ENCODE measurements at places on chromosomes 2 and 18. TPM values are rescaled to one million over a fixed set of nuclear protein-coding genes. Genes with fewer than 3 reads are reported as not detected.

- no peak for DNase-seq
Observed at GRCh38 chr18:56003009-56003719, 415.2 kb upstream of the TCF4 start.

DNA sequence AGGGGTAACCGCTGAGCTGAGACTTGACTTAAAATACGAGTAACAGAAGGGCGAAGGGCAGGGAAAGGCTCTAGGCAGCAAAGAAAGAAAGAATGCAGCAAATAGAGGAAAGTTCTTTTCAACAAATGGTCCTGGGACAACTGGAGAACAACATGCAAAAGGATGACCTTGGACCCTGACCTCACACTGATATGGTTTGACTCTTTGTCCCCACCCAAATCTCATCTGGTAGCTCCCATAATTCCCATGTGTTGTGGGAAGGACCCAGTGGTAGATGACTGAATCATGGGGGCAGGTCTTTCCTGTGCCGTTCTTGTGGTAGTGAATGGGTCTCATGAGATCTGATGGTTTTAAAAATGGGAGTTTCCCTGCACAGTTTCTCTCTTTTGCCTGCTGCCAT lies 33.9 kb downstream of the ST3GAL5 start:
- no peak for DNase-seq

GRCh38 chr2:7887441-7887840 lies 794.4 kb upstream of the ID2 start:
- peak; percentile 12 for DNase-seq

GRCh38 chr2:215028231-215028630 lies 110.2 kb downstream of the ABCA12 start:
- no peak for DNase-seq

DNA sequence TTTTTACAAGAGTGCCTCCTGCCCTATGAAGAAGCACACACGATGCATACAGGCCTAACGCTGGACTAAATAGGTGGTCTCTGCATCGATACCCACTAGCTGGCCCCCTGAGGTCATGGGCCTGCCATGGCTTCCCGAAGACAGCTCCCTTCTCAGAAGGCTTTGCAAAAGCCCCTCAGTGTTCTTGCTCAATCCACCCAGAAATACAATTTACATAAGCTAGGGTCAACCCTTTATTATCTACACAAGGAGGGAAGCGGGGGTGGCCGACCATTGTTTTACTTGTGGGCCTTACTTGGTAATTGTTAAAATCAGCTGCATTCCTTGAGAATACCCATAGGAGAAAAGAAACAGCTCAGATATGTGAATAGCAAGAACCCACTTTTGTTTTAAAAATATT lies 28.5 kb downstream of the UXS1 start:
- DNase-seq, result no peak

DNA sequence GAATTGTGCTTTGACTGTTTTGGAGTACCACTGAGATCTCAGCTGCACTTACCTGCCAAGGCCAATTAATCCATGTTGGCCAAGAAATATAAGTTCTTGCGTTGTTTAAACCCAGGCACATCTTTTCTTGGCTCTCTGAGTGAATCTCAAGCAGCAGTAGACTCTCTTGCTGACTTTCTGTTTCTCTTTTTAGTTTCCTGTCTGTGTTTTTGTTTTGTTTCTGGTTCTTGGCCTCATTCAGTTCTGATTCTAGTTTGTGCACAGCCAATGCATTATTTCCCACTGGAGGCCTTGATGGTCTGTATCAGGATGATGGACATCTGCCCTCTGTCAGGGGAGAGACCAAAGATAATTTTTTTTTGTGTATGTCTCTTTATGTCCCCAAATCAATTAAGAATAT lies 379.4 kb downstream of the CDH2 start:
- no peak for DNase-seq

GRCh38 chr18:492451-492850 lies 8.1 kb downstream of the COLEC12 start:
- no peak for DNase-seq

- DNase-seq, result no peak
Observed at GRCh38 chr2:126381091-126381490, 274.9 kb upstream of the GYPC start.

DNA sequence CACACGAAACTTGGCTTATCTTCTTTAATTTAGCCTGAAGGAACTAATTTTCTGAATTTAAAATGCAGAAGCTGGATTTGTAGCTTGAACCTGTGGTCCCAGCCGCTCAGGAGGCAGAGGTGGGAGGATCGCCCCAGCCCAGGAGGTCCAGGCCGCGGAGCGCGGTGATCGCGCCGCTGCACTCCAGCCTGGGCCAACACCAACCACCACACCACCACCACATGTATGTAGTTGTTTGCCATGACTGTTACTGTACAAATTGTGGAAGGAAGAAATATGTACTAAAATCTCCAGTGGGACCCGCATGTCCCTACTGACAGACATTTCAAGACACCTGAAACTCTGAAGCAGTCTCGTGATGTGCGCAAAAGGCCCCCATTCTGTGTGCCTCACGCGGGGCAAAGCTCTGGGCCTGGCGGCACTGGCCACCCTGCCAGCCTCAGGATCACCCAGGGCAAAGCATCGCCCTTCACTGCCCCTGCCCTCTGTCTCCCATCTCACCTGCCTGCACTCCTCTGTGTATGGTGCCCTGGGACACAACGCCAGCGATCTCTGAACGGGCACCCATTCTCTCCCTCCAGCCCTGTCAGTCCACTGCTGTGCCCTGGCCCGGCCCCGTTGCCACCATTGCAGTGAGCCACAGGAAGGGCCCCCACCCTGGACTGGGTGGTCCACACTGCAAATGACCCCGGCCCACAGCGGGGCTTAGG lies 10.1 kb upstream of the ADI1 start:
- DNase-seq, result no peak

- DNase-seq, result no peak
Observed at GRCh38 chr2:36246320-36246990, 109.1 kb upstream of the CRIM1 start.

DNA sequence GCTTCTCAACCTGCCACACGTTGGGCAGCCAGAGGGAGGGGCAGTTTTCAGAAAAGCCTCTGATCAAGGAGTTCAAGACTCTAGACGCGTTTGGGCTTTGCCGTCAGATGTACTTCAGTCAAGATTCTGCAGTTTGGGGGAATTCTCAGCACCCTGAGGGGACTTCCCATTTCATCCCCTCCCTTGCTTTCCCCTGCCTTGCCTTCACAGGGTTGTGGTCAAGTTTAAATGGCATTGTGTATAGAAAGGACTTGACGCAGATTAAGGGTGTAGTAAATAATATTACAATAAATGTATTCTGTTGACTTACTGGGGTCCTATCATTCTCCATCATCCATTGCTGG lies 198.3 kb upstream of the NABP1 start:
- DNase-seq, result no peak

GRCh38 chr2:198478361-198478760 lies 674.0 kb downstream of the PLCL1 start:
- no peak for DNase-seq

- no peak for DNase-seq
Observed at GRCh38 chr18:8450898-8451665, 158.2 kb upstream of the RAB12 start.

- no peak for DNase-seq
Observed at GRCh38 chr2:118475622-118476205, 371.7 kb downstream of the EN1 start.

DNA sequence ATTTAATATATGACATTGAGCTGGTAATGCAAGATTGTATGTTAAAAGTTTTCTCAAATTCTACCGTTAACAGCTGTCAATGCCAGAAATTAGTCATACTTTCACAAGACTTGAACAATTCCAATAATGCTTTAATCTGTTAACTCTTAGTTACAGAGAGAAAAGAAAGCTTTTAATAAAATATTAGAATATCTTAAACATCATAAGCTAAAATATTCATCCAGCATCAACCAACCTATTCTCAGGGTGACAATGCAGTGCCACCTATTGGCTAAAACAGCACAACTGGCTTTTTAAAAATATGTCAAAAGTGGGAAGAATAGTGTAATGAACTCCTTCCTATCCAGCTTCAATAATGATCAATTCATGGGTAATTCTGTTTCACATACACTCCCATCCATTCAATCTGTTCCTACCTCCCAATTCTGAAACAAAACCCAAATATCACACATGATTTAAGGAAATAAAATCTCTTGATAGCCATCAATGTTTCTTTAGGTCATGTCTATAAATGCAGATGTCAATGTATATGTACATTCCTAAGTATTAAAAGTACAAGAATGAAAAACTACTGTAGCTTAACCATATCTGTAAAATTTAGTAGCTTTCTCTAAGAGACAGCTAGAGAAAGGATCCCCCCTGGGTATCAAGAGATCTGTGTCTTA lies 79.8 kb upstream of the CCDC141 start:
- no peak for DNase-seq

DNA sequence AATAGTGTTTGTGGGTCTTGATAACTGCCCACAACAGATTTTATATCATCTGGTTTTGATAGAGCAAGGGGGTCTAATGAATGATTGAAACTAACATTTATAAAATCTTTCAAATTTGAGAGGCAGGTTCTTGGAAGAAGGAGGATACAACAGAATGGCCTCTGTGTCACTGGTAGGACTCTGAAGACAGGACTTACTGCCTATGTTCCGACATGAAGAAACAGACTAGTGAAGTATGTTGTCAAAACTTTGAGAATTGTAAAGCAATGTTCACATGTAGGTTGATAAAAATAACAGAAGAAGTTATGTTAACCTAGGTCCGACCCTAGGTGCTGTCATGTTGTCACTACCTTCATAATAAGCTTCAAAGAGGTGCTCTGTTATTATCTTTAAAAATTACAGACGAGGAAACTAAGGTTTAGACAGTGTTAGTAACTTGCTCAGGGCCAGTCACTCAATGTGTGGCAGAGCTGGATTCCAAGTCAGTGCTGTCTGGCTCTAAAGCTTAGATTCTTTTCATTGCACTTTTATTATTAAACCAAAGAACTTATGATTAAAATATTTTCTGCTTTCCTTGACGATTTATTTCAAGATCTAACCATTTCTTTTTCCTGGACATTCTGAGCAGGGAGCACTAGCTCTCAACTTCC lies 146.2 kb downstream of the RPIA start:
- DNase-seq, result no peak

DNA sequence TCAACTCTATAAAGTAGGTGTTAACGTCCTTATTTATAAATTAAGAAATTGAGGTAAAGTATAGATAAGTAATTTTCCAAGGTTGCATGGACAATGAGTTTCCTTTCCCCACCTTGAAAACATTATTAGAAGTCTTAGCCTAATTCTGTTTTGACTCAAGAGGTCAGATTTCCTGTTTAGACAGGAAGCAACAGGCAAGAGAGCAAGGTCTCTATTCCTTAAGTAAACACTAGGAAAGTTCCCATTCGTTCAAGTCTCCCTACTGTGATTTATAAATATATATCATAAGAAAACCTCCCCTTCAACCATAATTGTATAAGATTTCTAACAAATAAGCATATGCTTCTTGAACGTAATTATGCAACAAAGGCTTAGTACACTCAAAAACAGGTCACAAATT lies 40.3 kb downstream of the CLASP1 start:
- DNase-seq, result no peak

- DNase-seq, result no peak
Observed at GRCh38 chr18:12517142-12517825, 109.6 kb downstream of the PRELID3A start.

- no peak for DNase-seq
Observed at GRCh38 chr2:1233281-1233680, 180.0 kb upstream of the TPO start.

DNA sequence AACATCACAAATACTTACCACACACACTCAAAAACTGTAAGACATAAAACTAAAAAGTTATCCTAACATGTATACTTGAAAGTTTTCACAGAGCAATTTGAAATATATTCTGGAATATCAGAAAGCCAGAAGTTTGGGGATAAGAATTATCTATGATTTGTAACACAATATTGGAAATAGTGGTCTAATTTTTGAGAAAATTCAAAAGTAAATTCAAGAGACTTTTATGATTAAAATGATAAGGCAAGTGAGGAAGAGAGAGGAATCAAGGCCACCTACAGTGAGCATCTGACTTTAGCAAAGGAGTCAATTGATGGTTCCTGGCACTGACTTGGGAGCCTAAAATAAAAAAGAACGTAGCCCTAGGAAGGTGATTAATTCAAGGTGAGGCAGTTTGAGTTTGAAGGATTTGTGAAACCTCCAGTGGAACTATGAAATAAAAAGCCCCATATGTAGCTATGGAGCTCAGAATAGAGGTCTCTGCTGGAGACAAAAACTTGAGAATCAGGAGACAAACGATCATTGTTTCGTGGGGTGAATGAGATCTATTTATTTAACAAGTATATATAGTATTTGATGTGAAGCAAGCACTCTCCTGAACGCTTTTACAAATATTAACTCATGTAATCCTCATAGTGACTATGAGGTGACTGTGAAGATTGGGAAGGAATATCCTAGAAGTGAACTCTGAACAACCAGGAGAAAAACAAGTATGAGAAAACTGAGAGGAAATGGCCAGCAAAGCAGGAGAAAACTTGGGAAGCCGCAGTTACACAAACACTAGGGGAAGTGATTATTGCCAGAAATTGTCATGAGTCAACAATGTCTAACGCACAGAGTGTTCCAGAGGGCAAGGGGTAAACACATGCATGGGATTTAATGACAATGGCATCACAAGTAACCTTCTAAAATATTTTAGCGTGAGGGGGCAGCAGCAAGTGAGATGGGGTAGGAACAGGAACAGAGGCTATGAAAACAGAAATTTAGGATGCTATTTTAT lies 12.8 kb downstream of the TFPI start:
- no peak for DNase-seq

DNA sequence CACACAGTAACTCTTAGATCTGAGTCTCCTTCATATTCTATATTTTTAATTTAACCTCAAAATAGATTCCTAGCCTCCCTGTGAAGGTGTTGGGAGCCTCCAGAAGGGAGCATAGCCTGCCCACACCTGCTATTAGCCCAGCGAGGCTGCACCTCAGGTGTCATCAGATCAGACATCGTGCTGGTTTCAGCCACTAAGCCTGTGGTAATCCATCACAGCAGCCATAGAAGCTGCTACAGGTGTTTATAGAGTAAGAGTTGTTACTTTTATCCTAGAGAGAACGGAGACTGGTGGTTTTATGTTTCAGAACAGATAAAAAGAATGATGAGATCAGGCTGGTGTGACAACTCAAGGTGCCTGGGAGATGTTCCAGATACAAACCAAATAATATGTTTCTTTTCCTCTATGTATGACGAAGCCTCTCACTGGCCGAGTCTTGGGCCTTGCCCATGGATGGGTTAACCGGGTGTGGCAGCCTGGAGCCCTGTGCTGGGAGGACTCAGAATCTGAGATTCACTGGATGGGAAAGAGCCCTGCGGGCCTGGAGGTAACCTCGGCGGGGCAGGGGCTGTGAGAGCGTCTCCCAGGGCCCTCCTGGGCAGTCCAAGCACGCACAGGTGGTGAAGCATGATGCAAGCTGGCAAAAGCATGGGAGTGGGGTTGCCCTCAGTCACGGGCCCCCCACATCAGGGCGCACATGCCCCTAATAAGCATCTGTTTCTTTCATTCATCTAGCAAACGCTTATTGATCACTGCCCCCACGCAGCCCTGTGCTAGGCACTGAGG lies 73.7 kb downstream of the MRPS9 start:
- no peak for DNase-seq

Gene GRHL1
- total RNA-seq, result 4.9 TPM

Gene MBD2
- 18.3 TPM for total RNA-seq

Gene CCDC74A
- 4.5 TPM for total RNA-seq

Gene CCDC85A
- total RNA-seq, result 31.0 TPM

Gene ANKRD30BL
- 12.6 TPM for total RNA-seq

Gene NOL4
- 140 TPM for total RNA-seq

Gene MALL
- 2.9 TPM for total RNA-seq

Gene EEF1B2
- 669 TPM for total RNA-seq

Measured in frontal cortex (tissue), 4 donors.